Ovary (tissue), 10 donors: ENCODE measurements at places on chromosomes 7 and 10.

DNA sequence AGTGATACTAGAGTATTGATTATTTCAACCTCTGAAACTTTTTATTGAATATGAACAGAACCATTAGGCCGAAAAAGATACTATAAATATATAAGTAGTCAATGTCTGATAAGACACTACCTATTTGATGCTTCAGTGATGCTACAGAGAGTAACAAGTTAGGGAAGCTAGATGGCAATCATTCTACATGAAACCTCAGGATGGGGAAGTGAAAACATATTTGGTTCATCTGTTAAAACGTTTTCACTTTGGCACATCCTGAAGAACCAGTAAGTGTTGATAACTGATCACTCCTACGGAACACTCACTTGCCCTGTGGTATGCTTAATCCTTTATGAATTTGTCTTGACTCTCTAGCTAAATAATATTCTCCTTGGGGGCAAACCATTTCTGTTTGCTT lies 1064.9 kb downstream of the NXPH1 start:
- DNase-seq = no peak

DNA sequence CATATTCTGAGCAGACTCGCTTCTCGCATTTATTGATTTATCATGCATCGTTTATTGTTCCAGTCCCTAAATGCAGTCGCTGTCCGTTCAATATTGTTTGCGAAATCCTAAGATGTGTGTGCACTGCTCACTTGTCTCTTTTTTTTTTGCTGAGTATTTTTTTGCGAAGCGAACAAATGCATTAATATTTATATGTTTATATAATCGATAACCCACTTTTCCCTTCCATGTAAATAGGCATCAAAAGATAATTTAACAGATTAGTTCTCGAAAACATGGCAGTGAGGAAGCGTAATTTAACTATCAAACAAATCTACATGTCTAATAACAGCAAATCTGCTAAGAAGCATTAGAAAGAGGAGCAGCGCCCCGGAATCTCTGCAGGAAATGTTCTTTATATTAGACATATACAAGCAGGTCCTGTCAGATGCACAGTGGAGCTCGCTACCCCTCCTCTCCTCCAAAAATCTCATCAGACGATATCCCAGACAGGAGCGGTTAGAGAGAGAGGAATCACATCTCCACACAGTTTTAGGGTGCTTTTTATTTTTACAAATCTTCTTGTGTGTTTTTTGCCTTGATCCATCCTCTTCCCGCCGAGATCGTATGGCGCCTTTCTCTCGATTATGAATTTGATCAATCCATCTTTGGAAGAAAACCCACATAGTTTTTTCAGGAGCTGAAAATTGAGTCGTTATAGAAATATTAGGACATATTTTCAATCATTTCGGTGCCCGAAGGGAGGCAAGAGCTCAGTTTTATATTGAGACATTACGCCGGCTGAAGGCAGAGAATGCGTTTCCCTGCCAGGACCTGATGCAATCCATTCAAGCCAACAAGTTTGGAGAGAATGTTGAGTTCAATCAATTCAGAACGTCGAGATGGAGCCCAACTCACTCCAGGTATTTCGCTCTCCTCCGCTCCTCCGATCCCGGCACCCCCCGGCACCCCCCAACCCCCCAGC lies at the start of gene ARID5B:
TSS of gene ARID5B (plus strand) at position 871 of the 964 bp plus-strand sequence. CDS start at position 882, 11 bp downstream.
- peak; percentile 49 for DNase-seq

DNA sequence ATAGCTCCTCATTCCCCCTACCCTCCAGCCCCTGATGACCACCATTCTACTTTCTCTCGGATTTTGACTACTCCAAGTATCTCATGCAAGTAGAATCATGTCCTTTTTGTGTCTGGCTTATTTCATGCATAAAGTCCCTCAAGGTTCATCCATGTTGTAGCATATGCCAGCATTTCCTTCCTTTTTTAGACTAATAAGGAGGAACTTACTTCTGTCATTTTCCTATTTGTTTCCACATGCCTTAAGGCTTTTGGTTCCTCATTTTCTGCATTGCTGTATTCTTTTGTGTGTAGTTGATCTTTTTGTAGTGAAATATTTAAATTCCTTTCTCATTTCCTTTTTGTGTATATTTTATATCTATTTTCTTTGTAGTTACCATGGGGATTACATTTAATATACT lies 376.9 kb downstream of the CALN1 start:
- DNase-seq = no peak

DNA sequence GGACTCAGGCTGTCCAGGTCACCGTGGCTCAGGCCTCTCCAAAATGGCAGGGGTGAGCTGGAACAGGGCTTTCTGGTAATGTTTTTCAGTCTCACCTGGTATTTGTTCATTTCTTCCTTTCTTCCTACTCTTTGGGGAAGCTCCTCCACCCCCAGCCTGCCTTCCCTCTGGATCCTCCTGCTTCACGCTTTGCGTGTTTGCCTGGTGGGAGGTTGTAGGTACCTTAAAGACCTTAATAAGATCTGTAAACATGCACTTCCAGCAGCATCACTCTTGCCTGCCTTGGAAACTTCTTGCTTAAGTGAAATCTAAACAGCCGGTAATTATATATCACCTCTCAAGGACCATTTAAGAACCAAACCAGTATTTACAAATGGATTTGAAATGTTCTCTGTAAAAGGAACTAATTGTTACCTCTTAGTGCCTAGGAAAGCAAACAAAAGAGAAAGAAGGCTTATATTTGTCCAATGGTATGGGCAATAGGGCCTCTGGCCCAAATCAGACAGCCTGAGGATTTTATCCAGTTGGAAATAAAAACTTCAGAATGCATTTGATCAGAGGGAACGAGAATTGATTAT lies 339.9 kb downstream of the CCSER2 start:
- no peak for DNase-seq

GRCh38 chr10:29239569-29240472 lies 49.0 kb upstream of the LYZL1 start:
- DNase-seq = no peak
